Activated CD4-positive, CD25-positive, alpha-beta regulatory T cell treated with anti-CD3 and anti-CD28 coated beads, Interleukin-2, amount 50 U/mL, for 16 hours (primary cell): ENCODE measurements at places on chromosomes 1 and 21.

GRCh38 chr1:103197216-103197615 lies 88.9 kb upstream of the COL11A1 start:
- DNase-seq, result no peak

- no peak for DNase-seq
Observed at GRCh38 chr1:3410142-3410925, 44.1 kb upstream of the ARHGEF16 start.

DNA sequence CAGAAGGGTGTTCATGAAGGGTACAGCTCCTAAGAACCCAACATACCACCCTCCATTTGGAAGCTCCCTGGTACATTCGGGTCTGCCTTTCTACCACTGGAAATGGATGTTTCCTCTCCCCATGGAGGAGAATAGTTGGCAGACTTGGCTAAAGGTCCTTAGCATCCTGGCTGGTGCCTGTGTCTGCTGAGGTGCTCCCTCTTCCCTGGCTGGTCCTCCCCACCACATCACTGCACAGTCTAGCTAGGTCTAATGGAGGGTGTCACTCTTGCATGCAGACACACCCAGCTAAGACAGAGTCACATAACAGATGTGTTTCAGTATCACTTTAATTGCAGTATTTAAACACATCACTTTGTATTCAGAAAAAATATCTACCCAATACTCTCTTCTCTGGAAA lies 24.7 kb downstream of the CD34 start:
- no peak for DNase-seq

- no peak for DNase-seq
Observed at GRCh38 chr1:191929383-191929782, 228.9 kb upstream of the RGS18 start.

- DNase-seq, result no peak
Observed at GRCh38 chr21:31848326-31848985, 24.4 kb upstream of the HUNK start.

- no peak for DNase-seq
Observed at GRCh38 chr21:17929510-17929909, 110.4 kb upstream of the C21orf91 start.

- no peak for DNase-seq
Observed at GRCh38 chr21:21682172-21682571, 684.0 kb downstream of the NCAM2 start.
